ENCODE measurements at places on chromosomes 5 and 9. TPM values are rescaled to one million over a fixed set of nuclear protein-coding genes. Genes with fewer than 3 reads are reported as not detected.

The CARTPT gene
- not detected for total RNA-seq

The SLC6A18 gene
- total RNA-seq, result not detected

The SLC4A9 gene
- 0.25 TPM for total RNA-seq

The TMEM215 gene
- not detected for total RNA-seq

The NME5 gene
- not detected for total RNA-seq

GRCh38 chr5:152349683-152350526 lies 55.2 kb downstream of the NMUR2 start:
- DNase-seq, result no peak
- H3K36me3 ChIP-seq, result no peaks in the 10 kb centered on the region
- no peaks in the 10 kb centered on the region for H3K27me3 ChIP-seq
- no peak overlapping the region for H3K27ac ChIP-seq

GRCh38 chr9:104982543-104982942 lies 54.6 kb upstream of the ABCA1 start:
- no peaks in the 10 kb centered on the region for H3K36me3 ChIP-seq
- peaks cover 9% of the 10 kb centered on the region for H3K4me1 ChIP-seq
- H3K27me3 ChIP-seq, result no peaks in the 10 kb centered on the region

DNA sequence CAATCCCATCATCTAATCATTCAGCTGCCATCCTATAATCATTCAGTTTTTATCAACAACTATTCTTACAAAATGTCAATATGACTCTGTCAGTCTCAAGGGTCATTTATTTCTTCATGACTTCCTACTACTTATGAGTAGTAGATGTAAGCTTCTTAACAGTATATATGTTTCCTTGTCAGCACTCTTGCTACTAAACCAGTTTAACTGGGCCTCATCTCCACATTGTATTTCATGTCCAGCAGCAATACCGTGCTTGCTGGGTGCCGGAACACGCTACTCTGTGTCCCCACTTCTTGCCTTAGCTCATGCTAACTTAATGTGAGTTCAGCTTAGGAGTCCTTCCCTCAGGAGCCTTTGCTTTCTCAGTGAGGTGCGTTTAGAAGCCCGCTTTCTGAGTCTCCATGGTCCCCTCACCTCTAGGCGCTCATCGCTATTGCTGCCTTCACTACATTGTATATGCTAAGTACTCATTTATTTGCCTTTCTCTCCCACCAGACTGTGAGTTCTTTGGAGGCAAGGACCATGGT lies 32.9 kb downstream of the ELL2 start:
- DNase-seq, result no peak
- no peak overlapping the region for H3K4me3 ChIP-seq
- H3K36me3 ChIP-seq, result no peaks in the 10 kb centered on the region
- no peak overlapping the region for H3K27ac ChIP-seq
- no peaks in the 10 kb centered on the region for H3K27me3 ChIP-seq

GRCh38 chr9:69379270-69379982 lies 54.4 kb downstream of the ENTREP1 start:
- no peak for DNase-seq
- no peak overlapping the region for H3K27ac ChIP-seq
- H3K27me3 ChIP-seq, result no peaks in the 10 kb centered on the region
- H3K4me3 ChIP-seq, result no peak overlapping the region
- no peaks in the 10 kb centered on the region for H3K36me3 ChIP-seq

GRCh38 chr9:2722715-2723114 lies 5.4 kb downstream of the KCNV2 start:
- no peak overlapping the region for H3K27ac ChIP-seq
- no peaks in the 10 kb centered on the region for H3K36me3 ChIP-seq
- peaks cover 11% of the 10 kb centered on the region for H3K4me1 ChIP-seq
- no peaks in the 10 kb centered on the region for H3K27me3 ChIP-seq
- DNase-seq, result no peak

GRCh38 chr5:58466939-58467338 lies 7.1 kb upstream of the PLK2 start:
- DNase-seq, result no peak
- H3K4me1 ChIP-seq, result no peaks in the 10 kb centered on the region
- H3K27me3 ChIP-seq, result no peaks in the 10 kb centered on the region
- H3K36me3 ChIP-seq, result no peaks in the 10 kb centered on the region
- H3K27ac ChIP-seq, result no peak overlapping the region

GRCh38 chr9:38047301-38048251 lies 21.5 kb downstream of the SHB start:
- DNase-seq, result no peak
- no peak overlapping the region for H3K4me3 ChIP-seq
- peak overlapping the region; percentile 29 for H3K27ac ChIP-seq
- no peaks in the 10 kb centered on the region for H3K27me3 ChIP-seq

DNA sequence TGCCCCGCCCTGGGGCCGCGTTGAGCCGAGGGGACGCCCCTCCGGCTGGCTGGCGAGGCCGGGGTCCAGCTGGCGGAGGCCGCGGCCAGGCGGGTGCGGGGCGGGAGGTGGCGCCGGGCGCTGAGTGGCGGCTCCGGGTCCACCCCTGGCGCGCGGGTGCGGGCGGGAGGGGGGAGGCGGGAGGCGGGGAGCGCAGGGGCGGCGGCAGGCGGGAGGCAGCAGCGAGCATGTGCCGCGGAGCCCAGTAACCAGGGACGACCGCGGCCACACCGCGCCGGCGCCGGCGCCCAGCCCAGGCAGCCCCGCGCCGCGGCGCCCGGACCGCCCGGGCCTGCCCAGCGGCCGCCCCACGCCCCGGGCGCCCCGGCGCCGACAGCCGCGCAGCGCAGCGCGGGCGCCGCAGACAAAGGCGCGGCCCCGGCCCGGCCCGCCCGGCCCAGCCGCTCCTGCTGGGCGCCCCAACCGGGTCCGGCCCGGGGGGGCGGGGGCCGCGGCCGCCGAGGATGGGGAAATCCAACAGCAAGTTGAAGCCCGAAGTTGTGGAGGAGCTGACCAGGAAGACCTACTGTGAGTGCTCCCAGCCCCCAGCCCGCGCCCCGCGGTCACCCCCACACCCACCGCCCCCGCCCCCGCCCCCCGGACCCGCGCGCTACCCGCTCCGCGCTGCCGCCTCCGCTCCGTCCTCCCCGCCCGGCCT lies at the start of gene NCS1:
Gene NCS1 (plus strand): TSS at position 244 of the 697 bp plus-strand sequence. CDS start 260 bp downstream, at position 504.
- DNase-seq, result no peak
- no peaks in the 10 kb centered on the region for H3K27me3 ChIP-seq
- H3K4me3 ChIP-seq, result peak within 1 kb of the TSS; percentile 69

- no peaks in the 10 kb centered on the region for H3K27me3 ChIP-seq
- H3K27ac ChIP-seq, result no peak overlapping the region
- H3K36me3 ChIP-seq, result no peaks in the 10 kb centered on the region
Measured at GRCh38 chr9:133986061-133986460, 6.1 kb downstream of the VAV2 start.

GRCh38 chr9:8337834-8338766 lies 538.5 kb upstream of the DMAC1 start:
- H3K36me3 ChIP-seq, result no peaks in the 10 kb centered on the region
- H3K4me3 ChIP-seq, result no peak overlapping the region
- H3K4me1 ChIP-seq, result no peaks in the 10 kb centered on the region

DNA sequence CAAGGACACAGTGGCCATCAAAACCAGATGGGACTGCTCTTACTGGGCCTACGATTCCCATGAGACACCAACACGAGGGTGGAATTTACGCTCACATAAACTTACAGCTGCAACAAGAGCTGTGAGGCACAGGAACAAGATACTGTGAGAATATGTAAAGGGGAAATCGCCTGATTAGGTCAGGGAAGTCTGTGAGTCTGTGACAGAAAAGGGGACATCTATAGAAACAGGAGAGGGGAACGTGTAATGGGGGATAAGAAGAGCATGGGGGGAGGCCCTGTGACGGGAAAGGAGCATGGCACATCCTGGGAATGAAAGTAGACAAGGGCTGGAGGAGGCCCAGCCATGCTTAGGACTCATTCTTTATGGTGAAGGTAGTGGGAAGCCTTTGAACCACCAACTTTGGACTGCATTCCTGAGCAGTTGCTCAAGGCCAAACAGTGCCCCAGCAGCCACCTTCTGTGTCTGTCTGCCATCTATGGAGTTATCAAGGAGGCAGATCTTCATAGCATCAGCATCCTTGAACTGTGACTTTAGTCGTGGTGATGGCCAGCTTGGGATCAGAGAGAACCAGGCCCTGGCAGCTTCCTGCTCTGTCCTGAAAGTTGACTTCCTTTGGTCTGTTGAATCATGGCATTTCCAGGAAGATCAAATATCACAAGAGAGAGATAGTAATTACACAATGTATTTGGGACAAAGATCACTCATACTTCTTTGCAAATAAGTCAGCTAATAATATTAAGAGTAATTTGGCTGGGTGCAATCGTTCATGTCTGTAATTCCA lies 87.9 kb upstream of the FAM169A start:
- no peak overlapping the region for H3K4me3 ChIP-seq
- H3K27ac ChIP-seq, result no peak overlapping the region
- no peaks in the 10 kb centered on the region for H3K27me3 ChIP-seq
- DNase-seq, result no peak
- no peaks in the 10 kb centered on the region for H3K36me3 ChIP-seq

GRCh38 chr9:98913705-98914104 lies 30.0 kb upstream of the COL15A1 start:
- no peaks in the 10 kb centered on the region for H3K36me3 ChIP-seq
- peaks cover 33% of the 10 kb centered on the region for H3K4me1 ChIP-seq

GRCh38 chr9:3490957-3491356 lies 34.8 kb downstream of the RFX3 start:
- no peaks in the 10 kb centered on the region for H3K4me1 ChIP-seq
- H3K36me3 ChIP-seq, result no peaks in the 10 kb centered on the region
- no peak overlapping the region for H3K27ac ChIP-seq
- H3K4me3 ChIP-seq, result no peak overlapping the region
- H3K27me3 ChIP-seq, result no peaks in the 10 kb centered on the region

DNA sequence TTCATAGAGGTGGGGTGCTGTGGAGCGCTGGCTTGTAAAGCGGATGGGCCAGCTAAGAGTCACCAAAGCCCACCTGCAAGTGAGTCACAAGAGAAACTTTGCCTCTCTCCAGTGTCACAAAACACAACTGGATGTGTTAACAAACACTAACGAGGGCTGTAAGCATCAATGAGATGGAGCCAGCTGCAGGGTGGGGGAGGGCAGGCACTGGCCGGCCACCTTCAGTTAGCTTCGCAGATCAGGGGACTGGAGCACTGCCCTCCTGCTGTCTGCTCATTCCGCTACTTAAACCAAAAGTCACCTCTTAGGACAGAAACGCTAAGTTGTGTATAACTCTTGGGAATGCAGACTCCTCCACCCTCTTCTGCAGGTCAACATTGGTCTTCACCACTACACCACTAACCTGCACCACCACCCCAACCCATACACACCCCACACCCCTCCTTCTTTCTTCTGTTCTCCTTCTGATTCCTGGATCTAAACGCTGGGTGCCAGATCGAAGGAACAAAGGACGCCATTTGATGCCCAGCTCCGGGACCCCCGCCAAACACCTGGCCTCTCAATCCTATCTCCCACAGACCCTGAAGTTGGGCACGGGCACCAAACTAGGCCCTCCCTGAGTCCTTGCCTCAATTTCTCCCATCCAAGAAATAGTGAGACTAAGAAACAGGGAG lies 2.1 kb downstream of the ARSI start:
- DNase-seq, result no peak
- no peaks in the 10 kb centered on the region for H3K36me3 ChIP-seq
- H3K4me3 ChIP-seq, result no peak overlapping the region
- H3K4me1 ChIP-seq, result peaks cover 84% of the 10 kb centered on the region
- peak overlapping the region; percentile 87 for H3K27ac ChIP-seq

DNA sequence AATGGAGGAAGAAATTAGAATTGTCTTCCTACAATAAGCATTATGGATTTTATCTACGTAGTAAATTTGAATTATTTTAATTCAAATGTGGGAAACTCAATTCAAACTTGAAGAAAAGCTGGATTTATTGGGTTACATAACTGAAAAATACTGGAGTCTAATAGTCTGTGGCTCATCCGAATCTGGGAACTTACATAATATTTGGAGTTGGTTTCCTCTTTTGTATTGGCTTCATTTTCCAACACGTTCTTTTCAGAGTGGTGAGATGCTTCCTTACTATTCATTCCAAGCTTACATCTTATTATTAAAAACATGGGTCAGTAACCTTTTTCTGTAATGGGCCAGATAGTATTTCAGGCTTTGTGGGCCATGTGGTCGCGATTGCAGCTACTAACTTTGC lies 164.8 kb downstream of the ARHGAP26 start:
- no peak overlapping the region for H3K27ac ChIP-seq
- no peaks in the 10 kb centered on the region for H3K36me3 ChIP-seq
- no peak for DNase-seq

DNA sequence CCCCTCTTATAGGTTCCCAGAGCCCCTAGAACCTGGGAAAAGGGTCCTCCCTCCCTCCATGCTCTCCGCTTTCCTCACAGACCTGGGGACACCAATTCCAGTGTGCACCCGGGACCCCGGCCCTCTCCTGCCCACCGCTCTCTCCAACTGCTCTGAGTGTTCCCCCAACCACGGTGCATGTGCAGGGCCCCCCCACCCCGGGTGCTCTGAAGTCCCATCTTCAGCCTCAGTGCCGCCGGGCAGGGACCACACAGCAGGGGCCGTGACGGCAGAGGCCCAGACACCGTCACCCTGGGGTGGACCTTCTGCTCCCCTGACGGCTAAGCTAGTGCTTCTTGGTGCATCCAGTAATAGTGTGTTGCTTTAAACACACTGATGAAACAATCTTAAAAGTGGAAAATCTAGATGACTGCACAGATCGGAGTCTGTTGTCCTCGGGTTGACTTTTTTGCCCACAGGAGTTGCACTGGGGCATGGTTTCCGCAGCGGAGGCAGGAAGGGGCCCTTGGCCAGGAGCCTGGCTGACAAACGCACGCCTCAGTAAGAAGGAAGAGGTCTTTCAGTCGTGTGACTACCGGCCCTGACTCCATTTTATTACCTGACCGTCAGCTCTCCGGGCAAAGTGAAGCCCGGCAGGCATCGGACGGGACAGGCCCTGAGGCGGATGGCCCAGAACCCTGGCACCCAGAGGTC lies 36.2 kb upstream of the SLC6A3 start:
- H3K27ac ChIP-seq, result no peak overlapping the region
- no peaks in the 10 kb centered on the region for H3K27me3 ChIP-seq
- no peak overlapping the region for H3K4me3 ChIP-seq
- H3K4me1 ChIP-seq, result peaks cover 6% of the 10 kb centered on the region

DNA sequence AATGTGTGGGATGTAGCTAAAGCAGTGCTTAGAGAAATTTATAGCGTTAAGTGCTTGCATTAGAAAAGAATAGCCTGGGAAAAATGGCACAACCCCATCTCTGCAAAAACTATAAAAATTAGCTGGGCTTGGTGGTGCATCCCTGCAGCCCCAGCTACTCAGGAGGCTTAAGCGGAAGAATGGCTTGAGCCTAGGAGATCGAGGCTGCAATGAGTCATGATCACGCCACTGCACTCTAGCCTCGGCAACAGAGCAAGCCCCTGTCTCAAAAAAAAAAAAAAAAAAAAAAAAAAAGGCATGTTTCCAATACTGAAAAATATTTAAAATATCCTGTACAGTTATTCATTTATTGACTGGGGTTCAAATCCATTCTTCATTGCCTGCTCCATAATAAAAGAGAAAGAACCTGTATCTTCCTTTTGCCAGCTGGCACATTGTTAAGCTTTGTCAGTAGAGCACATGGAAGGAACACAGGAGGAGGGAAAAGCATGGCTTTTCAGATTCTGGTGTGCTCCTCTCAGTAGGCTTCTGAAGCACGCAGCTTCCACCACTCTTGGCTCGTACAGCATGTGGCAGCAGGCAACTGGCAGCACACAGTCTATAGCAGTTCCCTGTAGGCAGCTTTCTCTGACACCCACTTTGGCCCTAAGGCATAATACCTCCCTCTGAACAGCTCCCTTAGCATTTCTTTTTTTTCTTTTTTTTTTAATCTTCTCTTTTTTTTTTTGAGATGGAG lies 73.5 kb downstream of the TRIM36 start:
- no peaks in the 10 kb centered on the region for H3K36me3 ChIP-seq
- no peak for DNase-seq
- H3K27ac ChIP-seq, result no peak overlapping the region
- no peaks in the 10 kb centered on the region for H3K4me1 ChIP-seq
